Activated T-cell treated with anti-CD3 and anti-CD28 coated beads, Interleukin-2, amount 50 U/mL, for 1 hour (primary cell): ENCODE measurements at places on chromosomes 2 and 18.

DNA sequence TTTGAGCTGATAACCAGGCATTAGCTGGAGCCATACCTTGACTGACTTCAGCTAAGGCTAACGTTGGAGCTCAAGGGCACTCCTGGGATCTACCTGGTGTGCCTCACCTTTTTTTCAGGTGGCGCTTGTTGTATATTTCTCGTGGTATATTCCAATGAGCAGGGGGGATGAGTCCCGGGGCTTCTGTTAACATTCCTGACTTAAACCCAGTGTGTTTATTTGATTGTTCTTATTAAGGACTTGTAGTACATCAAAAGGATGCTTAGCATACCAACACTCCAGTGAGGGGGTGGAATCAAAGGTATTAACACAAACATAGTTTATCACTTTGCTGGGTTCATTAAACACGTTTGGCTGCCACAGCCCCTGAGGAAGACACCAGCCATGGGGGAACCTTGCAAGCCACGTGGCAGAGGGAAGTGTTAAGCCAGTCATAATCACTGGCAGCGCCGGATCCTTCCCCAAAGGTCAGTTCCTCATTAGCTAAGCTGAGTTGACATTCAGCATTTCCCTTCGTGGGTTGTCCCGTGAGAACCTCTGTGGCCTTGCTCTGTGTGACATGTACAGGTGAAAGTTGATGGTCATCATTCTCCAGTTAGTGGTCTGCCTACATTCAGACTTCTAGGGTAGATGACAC is 119.5 kb upstream of the MCFD2 start:
- DNase-seq, result no peak

DNA sequence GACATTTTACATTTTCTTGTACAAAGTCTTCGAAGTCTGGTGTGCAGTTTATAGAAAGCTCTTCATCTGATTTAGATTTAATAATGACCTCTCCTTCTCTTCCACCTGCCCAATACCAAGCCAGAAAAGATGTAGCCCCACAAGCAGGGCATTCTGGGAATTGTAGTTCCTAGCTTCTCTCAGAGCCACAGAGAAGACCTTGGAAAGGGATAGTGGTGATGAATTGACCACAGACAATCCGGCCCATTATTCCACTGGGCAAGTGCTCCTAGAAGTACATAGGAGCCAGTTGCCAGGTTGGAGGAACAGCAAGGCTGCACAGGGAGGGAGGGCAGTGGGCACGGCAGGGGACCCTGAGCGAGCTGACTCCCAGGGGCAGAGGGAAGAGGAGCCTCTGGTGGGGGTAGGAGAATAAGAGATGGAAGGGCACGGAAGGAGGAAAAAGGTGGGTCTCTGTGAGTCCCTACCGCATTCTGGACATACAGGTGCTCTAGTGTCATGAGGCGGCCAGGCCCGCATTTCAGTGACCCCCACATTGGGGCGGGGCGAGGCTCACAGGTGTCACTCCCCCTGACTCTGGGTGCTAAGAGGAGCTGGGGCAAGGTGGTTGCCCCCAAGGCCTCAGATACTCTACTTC is 152.5 kb upstream of the HAAO start:
- DNase-seq, result no peak

DNA sequence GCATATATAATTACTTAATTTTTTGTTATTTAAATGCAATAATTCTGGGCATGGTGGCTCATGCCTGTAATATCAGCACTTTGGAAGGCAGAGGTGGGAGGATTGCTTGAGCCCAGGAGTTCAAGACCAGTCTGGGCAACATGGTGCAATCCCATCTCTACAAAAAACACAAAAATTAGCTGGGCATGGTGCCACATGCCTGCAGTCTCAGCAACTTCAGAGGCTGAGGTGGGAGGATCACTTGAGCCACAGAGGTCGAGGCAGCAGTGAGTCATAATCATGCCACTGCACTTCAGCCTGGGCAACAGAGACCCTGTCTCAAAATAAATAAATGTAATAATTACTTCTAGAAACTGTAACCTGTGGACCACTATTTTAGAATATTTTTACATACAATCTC is 21.5 kb upstream of the TMEM87B start:
- no peak for DNase-seq

DNA sequence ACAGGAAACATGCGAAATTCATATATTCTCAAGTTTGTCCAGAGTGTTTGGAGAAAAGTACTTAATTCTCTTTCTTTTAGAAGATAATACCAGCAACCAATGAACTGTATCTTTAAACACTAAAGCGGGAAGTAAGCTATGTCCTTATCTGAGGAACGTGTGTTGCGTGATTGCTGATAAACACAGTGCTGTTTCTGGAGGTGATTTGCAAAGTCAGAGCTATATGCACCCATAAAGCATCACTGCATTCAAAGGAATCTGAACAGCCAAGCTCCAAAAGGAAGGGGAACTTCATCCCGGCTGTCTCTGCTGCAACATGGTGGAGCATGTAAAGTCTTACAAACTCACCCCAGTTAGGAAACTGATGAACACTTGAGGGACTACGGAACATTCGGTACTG is 271.7 kb upstream of the FN1 start:
- no peak for DNase-seq

- DNase-seq, result no peak
Measured at GRCh38 chr2:127104166-127104660, 2.7 kb downstream of the BIN1 start.

GRCh38 chr2:61995065-61995464 is 89.6 kb downstream of the COMMD1 start:
- no peak for DNase-seq

- DNase-seq, result no peak
Measured at GRCh38 chr2:96952016-96952750, 34.2 kb downstream of the FAM178B start.
